ENCODE measurements at places on chromosomes 12 and 14. TPM values are rescaled to one million over a fixed set of nuclear protein-coding genes. Genes with fewer than 3 reads are reported as not detected.

DEPDC4 gene
- total RNA-seq: 2.2 TPM

CARMIL3 gene
- total RNA-seq: not detected

DEGS2 gene
- total RNA-seq: not detected

BCL7A gene
- total RNA-seq: 1.8 TPM

ARHGEF40 gene
- total RNA-seq: 27.9 TPM

SDSL gene
- 3.9 TPM for total RNA-seq

KRT6C gene
- not detected for total RNA-seq

FZD10 gene
- total RNA-seq: 1.1 TPM

ADGRD1 gene
- total RNA-seq: 0.39 TPM

TCHP gene
- total RNA-seq: 13.3 TPM

RPS6KL1 gene
- 0.37 TPM for total RNA-seq

BRF1 gene
- total RNA-seq: 40.1 TPM

CDK2 gene
- 45.5 TPM for total RNA-seq

SCNN1A gene
- under 0.01 TPM for total RNA-seq

POTEG gene
- not detected for total RNA-seq

SLC6A15 gene
- total RNA-seq: 86.0 TPM

FBLN5 gene
- 34.2 TPM for total RNA-seq

ASCL4 gene
- not detected for total RNA-seq

CABP1 gene
- total RNA-seq: 0.37 TPM

KRT81 gene
- total RNA-seq: not detected

DDN gene
- total RNA-seq: under 0.01 TPM

SLC35E3 gene
- total RNA-seq: 3.3 TPM

TEX52 gene
- not detected for total RNA-seq

GPX2 gene
- total RNA-seq: not detected

KRT80 gene
- total RNA-seq: under 0.01 TPM

TAPBPL gene
- total RNA-seq: 6.2 TPM

MYF5 gene
- not detected for total RNA-seq

DIO2 gene
- total RNA-seq: under 0.01 TPM

ADAMTS20 gene
- not detected for total RNA-seq

CALM1 gene
- total RNA-seq: 354 TPM

PRPH gene
- total RNA-seq: not detected

OR4E2 gene
- not detected for total RNA-seq

E2F7 gene
- total RNA-seq: 14.1 TPM

ADSS1 gene
- 0.39 TPM for total RNA-seq

MEG3 gene
- 166 TPM for total RNA-seq

SLC39A5 gene
- 0.20 TPM for total RNA-seq

FOXM1 gene
- 26.2 TPM for total RNA-seq

TSPAN11 gene
- 0.20 TPM for total RNA-seq

DTX1 gene
- 0.73 TPM for total RNA-seq

TEAD4 gene
- total RNA-seq: 22.7 TPM

KLHDC2 gene
- 55.7 TPM for total RNA-seq

C12orf60 gene
- total RNA-seq: 1.2 TPM

ARHGEF25 gene
- total RNA-seq: 4.0 TPM

C14orf39 gene
- total RNA-seq: not detected

EIF4B gene
- 1,340 TPM for total RNA-seq

MFAP5 gene
- total RNA-seq: 5.3 TPM

EPYC gene
- total RNA-seq: not detected

COCH gene
- total RNA-seq: 1.1 TPM
